ENCODE measurements at places on chromosomes 3 and 15.

DNA sequence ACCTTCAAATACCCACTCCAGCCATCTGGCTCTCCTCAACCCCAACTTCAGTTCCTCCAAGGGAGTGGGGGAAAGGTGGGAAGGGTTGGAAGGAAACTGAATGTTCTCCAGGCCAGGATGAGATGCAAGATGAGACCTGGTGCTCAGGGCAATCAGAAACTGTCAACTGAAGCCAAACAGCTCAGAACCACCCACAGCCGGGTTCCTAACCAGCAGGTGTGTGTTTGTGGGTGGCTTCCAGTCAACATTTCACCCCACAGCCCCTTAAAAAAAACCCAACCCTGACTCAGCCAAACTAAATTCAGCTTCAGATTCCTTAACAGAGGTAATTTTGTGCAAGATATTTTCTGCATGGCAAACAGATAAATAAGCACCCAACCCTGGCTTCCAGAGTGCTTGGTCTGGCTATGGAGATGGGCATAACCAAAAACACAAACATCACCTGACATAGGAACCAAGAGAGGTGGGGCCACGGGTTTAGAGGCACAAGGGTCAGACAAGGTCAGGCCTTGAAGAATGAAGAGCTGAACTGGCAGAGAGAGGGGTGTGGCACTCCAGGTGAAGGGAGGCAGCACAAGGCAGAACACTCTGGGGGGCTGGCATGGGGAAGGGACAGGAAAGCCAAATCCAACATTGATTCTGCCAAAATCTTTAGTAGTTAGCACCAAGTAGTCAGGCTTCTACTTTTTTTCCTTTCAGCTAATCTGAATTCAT, 34.7 kb downstream of the ZNF445 start:
- no peak for DNase-seq

GRCh38 chr3:15333099-15333955, 941 bp upstream of the SH3BP5 start:
- DNase-seq: no peak

GRCh38 chr15:53129121-53129904, 339.2 kb upstream of the ONECUT1 start:
- no peak for DNase-seq

DNA sequence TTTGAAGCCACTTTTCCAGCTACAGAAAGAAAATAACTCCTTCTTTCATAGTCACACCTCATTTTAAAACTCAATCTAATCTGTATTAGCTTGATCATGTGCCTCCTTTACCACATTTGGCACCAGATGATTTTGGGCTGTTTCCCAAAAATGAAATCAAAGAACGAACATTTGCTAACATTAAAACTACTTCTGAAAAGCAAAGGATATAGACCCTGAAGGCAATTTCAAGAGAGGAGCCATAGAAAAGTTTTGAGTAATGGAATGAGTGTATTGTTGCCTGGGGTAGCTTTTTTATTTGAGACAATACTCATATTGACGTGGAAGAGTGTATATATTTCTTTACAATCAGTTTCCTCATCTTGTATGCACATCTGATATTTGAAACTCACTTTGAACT, 152.8 kb upstream of the TBL1XR1 start:
- DNase-seq: no peak

GRCh38 chr3:14204515-14205284, 26.1 kb downstream of the LSM3 start:
- DNase-seq: no peak

GRCh38 chr3:50453907-50454306, 49.5 kb downstream of the CACNA2D2 start:
- no peak for DNase-seq

DNA sequence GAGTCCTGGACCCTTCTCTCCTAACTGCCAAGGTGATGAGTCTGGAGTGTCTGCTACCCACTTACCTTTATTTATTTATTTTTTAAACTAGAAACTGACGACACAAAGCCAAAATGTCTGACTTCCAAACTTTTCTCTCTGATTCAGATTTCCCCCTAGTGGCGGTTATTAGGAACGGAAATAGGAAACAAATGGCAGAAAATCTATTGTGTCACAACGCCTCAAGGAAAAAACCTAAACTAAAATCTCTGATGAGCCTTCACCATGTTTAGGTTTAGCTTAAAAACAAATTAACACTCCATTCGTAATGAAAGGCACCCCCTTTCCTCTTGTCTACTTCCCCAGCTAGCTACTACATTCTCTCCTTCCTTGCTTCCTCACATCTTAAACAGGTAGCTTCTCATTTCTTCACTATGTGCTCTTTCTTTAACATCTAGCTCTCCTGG, 94.0 kb upstream of the MEX3B start:
- peak; percentile 19 for DNase-seq

DNA sequence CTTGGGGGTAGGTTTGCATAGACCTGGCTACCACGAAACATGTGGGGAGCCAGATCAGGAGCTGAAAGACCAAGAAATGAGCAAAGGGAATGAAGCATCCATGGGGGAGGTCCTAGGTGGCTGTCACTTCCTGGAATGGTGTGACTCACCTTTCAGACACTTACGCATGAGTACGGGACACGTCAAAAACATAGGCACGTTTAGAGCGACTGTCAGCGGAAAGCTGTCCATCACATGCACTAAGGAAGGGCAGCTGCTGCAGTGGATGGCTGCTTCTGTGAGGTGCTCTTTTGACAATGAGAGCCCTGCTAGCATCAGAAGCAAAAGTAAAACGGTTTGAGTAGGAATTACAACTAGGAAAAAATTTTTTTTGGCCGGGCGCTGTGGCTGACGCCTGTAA, 244.6 kb upstream of the CCDC54 start:
- DNase-seq: no peak

GRCh38 chr3:128933213-128933921, 53.9 kb downstream of the ACAD9 start:
- DNase-seq: no peak

DNA sequence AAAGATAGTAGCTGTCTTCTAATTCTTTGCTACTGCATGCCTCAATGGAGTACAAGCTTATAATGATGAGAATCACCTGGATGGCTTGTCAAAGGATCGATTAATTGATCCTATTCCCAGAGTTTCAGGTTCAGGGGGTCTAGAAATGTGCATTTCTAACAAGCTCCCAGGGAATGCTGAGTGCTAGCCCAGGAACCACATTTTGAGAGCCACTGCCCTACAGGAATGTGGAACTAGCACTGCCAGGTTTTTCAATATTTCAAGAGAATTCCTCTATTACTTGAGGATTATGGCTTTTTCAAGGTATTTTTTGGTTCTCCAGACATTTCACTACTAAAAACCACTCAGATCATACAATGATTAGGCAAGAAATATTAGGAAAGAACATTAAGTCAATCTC, 52.7 kb downstream of the RARB start:
- no peak for DNase-seq

GRCh38 chr3:128081226-128081625, 29.0 kb downstream of the SEC61A1 start:
- no peak for DNase-seq

DNA sequence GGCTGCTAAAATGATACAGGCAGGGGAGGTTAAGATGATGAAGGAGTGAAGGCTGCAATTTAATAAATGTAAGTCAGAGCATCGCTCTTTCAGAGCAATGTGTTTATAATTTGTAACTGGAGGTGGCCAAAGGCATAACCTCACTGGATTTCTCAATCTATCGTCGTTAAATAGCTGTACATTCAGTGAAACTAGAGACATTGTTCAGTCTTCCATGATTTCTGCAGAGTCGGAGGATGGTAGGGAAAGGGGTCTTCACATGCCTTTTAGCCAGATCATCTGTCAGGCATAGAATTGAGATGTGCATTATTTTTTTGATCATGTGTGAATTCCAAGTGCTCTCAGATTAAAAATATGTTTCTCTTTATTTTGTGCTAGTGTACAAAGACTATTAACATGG, 315.4 kb downstream of the OXSM start:
- DNase-seq: no peak

DNA sequence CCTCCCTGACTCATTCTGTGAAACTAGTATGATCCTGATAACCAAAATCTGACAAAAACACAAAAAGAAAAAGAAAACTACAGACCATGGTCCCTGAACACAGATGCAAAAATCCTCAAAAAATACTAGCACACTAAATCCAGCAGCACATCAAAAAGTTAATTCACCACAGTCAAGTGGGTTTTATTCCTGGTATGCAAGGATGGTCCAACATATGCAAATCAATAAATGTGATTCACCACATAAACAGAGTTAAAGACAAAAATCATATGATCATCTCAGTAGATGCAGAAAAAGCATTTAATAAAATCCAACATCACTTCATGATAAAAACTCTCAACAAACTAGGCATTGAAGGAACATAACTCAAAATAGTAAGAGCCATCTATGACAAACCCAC, 12.8 kb downstream of the SAXO2 start:
- DNase-seq: no peak

GRCh38 chr3:101391413-101391950, 71.1 kb upstream of the IMPG2 start:
- no peak for DNase-seq

- DNase-seq: no peak
These were observed 1.2 kb downstream of the ZBTB11 start for GRCh38 chr3:101675709-101676215.

DNA sequence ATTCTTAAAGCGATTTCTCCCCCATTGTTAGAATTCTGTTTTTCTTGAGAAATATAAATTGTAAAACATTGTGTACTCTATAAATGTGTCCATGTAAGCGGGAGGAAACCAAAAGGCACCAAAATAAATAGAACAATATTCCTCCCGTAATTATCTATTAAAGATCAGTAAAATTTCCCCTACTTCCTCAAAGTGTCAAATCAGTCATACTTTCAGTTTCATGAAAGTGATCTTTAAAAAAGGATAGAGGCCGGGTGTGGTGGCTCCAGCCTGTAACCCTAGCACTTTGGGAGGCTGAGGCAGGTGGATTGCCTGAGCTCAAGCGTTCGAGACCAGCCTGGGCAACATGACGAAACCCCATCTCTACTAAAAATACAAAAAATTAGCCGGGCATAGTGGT, 278.9 kb downstream of the MECOM start:
- DNase-seq: no peak

DNA sequence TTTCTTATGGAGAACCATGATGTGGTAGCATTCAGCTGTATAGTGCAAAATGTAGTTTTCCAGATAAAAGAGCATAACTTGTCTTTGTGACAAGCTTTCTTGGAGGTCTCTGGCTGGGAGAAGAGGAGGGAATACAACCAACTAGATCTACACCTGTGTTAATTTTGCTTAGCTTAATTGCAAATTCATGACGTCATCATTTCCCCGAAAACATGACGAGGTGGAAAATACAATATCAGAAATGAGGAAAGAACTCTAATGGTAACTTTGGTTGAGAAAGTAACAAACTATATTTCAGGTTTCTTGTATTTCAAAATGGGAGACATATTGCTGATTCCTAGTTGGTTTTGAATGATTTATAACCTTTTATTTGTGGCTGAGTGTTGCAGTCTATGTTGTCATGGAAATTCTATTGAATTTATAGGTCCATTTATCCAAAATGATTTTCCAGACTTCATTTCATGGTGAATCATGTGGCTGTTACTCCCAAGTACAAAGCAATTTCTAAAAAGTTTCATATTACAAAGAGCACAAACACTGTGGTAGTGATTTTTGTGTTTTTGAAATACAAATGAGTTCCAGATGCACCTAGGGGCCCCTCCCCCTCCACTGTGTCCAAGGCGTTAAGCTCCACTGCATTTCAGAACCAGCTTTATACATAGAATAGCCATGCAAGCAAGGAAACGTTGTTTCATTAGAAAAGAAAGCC, 307.2 kb downstream of the FEZF2 start:
- DNase-seq: no peak

- DNase-seq: no peak
These were observed 11.4 kb upstream of the C3orf20 start for GRCh38 chr3:14663396-14664135.

DNA sequence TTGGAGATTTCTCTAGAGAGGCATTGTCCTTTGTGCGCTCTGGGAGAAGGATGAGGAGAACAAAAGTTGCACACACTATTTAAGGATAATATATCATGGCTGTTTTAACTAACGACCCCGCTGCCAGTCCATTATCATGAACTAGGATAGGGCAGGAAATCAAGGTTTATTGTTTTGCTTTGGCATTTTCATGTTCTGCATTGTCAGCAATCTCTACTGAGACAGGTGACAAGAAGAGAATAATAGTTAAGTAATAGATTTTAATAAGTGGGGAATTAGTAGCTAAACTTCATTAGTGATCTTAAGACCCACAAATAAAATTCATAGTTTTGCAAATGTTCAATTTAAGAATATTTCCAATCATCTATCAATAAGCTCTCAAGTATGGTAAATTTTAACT, 20.6 kb upstream of the GMNC start:
- no peak for DNase-seq

DNA sequence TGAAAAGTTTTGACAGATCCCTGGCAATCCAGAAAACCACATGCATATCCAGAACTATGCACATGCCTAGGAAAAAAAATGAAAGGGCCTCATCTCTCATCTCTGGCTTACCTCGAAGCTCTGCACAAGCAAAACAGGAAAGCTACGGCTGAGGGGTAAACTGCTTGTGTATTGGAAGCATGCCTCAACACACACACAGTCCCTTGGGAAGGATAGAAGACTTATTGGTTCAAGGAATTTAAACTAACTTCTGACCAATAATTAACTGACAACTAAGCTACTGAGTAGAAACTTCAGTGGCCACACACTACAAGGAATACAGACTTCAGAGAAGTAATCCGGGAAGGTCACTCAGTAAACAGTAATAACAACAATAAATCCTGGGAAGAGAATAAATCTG, 59.9 kb upstream of the POMGNT2 start:
- DNase-seq: no peak

DNA sequence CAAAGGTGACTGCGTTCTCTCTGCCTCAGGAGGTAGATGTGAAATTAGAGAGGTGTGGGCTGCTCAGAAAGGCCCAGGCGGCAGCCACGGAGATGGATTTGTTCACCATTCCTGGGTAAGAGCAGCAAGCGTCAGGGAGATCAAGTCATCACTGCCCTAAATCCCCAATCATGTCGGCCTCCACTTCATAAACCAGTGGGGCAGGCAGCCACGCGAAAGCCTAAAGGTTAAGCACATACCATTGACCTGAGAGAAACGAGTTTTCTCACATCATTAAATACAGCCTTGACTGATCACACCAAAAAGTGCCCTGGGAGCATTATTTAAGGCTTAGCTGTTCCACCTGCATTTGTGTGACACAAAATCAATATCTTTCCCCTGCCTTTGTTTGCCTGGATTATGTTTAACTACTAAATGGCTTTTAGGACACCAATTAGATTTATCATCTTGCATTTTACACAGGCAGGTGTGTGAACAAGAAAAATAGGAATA, 50.7 kb upstream of the FOXB1 start:
- DNase-seq: no peak

DNA sequence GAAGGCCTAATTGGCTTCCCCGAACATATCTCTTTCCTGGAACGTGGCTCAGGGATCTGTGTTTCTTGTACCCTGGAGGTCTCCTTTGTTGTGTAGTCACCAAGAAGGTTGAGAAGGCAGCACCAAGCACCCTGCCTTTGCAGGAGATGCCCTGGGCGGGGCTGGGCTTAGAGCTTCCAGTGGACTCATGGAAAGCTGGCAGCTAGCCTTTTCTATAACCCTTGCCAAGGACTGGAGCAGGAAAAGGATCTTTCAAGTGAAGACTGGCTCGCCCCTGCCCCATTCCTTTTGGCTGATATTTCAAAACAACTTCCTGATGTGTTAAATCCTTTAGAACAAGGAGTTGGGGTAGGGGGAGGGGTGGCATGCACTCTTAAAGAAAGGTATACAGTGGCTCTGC, 58.9 kb upstream of the EPHA6 start:
- DNase-seq: no peak

GRCh38 chr3:117537949-117538348, 828.4 kb downstream of the TUSC7 start:
- no peak for DNase-seq

GRCh38 chr15:44296625-44297524, 8.4 kb downstream of the GOLM2 start:
- no peak for DNase-seq
